ENCODE measurements at places on chromosomes 6 and 20. TPM values are rescaled to one million over a fixed set of nuclear protein-coding genes. Genes with fewer than 3 reads are reported as not detected.
A peak's percentile ranks its signal among the peaks of the same experiment; 100 is the strongest.

The ANKRD6 gene
- total RNA-seq = not detected

DNA sequence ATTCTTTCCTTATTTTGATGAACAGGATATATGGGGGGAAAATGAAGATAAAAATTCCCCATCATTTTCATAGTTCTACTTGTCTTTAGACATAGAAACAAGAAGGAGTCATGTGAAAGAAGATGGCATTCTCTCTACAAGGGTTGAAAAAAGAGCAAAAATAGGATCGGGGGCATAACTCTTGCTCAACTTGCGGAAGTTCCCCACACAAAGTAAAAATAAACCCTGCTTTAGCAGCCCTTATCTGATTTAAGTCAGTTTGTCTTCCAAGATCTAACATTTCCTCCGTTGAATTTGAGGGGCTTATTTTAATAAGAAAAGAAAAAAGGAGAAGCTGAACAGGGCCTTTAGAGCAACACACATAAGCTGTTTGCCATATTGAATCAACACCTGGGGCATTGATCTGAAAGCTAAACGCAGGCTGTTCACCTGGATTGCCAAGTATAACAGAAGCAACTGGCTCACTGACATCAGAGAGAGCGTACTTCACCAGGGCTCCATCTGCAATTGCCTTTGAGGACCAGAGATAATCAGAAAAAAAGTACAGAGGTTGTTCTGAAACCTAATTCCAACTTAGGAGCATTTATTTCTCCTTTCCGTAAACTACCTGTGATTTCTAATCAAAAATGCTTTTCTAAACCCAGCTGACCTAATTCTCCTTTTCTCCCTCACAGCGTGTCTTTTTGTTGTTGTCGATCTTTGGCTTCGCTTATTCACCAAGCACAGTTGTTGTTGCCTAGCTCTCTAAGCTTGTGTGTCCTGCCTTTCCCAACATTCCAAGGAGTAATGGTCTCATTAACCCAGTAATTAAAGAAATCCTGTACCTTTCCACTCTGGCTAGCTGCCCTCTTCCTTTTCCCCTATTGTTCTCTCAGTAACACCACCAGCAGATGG lies 568.0 kb downstream of the KIF16B start:
- peak; percentile 36 for DNase-seq

DNA sequence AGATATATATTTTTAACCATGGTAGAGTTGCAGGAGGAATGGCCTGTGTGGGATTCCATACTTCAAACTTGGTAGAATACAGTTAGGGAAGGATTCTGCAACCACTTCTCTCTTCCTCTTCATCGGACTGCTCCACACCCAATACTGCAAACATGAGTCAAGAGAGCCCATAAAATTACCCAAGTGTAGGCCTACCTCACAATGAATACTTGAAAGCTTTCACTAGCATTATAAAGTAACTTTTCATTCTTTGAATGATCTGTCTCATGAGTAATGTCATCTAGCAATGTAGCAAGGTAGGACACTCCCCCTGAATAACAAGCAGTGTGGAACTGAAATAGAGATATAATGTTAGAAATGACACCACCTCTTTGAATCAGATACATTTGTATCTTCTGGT lies 79.4 kb downstream of the FOXC1 start:
- no peak for DNase-seq

The LTA gene
- 128 TPM for total RNA-seq

The SCUBE3 gene
- total RNA-seq = not detected

GRCh38 chr20:22223236-22223635 lies 361.1 kb downstream of the FOXA2 start:
- no peak for DNase-seq

The ID4 gene
- not detected for total RNA-seq

GRCh38 chr6:4224067-4224978 lies 88.9 kb upstream of the ECI2 start:
- DNase-seq = no peak

DNA sequence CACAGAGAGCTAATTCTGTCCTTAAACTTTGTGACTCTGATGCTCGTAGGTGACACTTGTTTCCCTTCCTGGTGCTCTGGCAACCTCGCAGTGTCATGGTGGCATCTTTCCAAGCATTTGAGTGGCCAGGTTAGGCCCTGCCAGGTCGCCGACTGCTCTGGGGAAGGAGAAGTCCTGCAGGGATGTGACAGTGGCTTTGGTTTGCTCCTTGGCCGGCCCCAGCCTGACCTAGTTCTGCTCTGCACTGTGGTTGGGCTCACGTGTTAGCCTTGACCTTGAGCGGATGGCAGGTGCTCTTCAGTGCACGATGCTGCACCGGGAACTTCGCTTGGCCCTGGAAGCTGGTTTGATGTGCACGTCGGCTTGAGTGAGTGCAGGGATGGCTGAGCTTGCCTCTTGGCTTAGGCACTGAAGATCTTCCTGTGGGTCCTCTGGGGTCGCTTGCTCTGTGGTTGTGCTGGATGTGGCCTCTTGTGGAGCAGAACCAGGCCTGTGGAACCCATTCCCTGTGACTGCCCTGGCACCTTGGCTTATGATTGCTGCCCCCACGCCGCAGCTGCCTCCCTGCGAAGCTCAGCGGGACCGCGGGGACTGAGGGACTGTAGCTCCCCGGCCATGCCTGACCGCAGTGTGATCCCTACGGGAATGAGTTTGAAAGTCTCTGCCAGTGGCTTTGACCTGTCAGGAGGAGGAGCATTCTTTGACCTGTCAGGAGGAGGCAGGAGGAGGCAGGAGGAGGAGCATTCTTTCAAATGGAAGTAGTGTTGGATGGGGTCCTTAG lies 8.7 kb downstream of the OSBPL2 start:
- no peak for DNase-seq

The FUCA2 gene
- total RNA-seq = not detected

GRCh38 chr6:162082520-162082919 lies 645.0 kb downstream of the PRKN start:
- no peak for DNase-seq

The CCN6 gene
- not detected for total RNA-seq

DNA sequence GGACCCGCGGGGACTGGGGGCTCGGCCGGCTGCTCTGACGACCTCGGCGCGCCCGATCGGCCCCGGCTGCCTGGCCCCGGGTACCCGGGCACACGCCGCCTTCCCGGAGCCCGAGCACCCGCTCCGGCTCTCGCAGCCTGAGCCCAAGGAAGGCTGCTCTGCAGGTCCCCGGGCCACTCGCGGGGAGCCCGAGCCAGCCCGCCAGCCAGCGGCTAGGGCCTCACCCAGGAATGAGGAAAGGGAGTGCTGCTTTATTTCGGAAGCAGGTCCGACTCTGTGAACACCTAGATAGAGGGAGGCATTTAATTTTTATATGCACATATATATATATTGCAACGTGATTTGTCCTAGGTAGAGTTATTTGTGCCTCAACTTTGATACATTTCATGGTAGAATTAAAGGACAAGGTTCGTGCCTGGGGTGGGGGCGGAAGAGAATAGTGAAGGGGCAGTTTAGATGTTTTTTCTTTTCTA lies 15.5 kb downstream of the FOXA2 start:
- no peak for DNase-seq

- no peak for DNase-seq
These were observed 114.0 kb downstream of the TRMT11 start for GRCh38 chr6:126100386-126100785.

DNA sequence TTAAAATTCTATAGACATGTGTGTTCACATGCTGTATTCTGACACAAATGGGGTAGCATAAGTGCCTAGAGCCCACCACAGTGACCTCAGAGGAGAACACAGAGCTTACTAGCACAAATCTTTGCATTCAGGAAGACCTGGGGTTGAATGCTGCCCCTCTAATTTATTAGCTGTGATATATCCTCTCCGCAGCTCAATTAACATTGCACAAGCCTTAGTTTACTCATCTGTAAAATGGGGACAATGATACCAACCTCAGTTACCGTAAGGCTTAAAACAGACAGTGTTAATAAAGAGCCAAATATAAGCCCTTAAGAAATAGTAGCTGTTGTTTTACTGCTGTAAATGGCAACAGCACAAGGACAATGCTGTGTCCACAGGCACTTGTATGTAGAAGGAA lies 36.2 kb upstream of the IL17A start:
- no peak for DNase-seq

The HLA-DMA gene
- total RNA-seq = 325 TPM

DNA sequence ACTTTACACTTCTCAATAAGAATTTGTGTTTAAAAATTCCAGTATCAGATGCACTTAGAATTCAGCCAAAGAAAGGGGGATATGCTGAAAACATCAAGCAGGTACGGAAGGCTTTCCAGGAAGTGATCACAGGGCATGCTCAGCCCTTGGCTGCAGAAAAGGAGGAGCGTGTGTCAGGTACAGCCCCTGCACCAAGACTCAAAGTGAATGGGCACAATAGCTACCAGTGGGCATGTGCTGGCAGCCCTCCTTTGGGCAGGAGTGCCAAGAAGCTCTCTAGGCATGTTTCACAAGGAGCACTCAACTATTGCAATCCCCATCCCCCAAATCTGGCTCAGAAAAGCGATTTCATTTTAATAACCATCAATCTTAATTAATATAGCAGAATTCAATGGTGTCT lies 298.8 kb downstream of the GMDS start:
- DNase-seq = no peak

GRCh38 chr6:19714434-19715166 lies 122.6 kb upstream of the ID4 start:
- DNase-seq = no peak

- DNase-seq = no peak
These were observed 220.2 kb downstream of the UST start for GRCh38 chr6:148967011-148967520.

The MDFI gene
- total RNA-seq = not detected

DNA sequence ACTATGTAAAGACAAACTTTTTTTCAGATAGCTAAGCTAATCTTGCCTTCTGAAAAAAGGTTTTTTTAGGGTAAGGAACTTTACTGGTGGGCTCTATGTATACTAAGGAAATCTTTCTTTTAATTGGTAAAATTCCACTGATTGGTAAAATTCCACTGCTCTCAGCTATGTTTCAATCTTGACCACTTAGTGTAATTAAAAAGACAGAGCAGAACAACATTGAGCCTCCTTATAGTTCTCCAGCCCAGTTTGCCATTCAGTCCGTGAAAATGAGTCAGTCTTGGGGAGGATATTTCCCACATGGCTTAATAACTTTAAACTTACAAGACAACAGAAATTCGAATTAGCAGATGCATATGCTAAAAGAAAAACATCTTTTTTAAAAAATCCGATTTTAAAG lies 92.7 kb downstream of the EYA4 start:
- DNase-seq = no peak

The TEAD3 gene
- not detected for total RNA-seq

DNA sequence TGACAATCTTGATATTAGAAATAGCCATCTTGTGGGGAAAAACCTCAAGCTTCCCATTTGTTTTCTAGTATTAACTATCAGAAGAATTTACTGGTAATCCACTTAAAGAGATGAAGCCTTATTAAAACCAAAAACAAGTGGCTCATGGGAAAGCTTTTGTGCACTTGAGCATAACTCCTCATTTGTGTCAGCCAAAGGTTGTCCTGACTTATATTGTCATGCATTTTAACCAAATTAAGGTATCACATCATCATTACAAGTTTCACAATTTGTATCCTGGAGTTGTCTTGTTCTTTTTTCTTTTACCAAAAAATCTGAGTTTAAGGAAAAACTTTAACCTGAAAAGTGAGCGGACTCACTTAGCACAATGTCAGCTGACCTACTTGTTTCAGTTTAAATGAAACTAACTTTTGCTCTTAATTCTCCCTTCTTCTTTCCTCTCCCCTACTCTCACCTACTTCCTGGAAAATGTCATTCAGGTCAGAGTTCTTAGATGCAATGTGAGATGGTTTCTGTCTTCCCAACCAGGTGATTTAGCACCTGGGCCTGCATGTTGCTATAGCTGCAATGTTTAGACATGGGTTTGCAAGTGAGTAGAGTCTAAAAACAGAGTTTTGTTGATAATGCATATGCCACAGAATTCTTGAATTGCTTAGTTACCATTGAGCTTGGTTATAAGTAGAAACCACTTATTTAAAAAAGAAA lies 82.8 kb downstream of the TNFAIP3 start:
- DNase-seq = peak; percentile 57

Data from Karpas-422 (cell line).